Cortex of kidney (tissue), 1 donor: ENCODE measurements at places on chromosomes 7 and 10.

- DNase-seq, result no peak
These were observed 1.8 kb upstream of the ZNF503 start for GRCh38 chr10:75403144-75403938.

DNA sequence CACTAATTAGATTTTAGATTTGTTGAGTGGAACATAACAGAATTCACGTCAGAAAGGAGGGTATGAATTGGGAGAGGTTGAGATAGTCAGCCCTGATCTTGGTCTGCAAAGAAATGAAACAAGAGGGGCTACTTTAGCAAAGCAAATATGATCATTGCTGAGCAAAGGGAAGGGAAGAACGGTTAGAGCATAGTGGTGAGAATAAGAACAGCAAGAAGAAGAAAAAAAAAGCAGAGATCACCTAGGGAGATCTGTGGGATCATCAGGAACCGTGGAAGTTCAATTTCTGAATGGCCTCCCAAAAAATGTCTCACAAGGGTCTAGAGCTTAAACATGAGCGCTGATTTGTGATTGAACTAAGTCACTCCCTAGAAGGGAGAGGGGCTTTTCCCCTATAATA, 156.1 kb downstream of the DGKI start:
- DNase-seq, result no peak

GRCh38 chr7:45443263-45443662, 130.9 kb upstream of the ADCY1 start:
- DNase-seq, result no peak

DNA sequence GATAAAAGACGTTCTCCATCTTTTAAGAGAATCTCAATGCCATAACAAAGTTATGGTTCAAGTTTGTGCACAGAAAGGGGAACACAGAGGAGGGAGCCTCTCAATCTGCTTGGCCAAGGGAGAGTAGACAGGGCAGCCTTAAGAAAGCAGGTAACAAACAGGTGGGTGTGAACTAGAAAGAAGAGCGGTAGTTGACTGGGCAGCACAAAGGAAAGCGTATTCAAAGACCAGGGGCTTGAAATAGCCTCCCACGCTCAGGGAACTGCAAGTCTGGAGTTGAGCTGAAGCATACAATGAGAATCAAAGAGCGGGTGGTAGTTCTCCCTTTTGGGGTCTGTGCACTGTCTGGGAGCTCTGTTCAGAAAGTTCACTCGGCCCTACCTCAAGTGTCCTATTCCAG, 18.9 kb upstream of the MACC1 start:
- DNase-seq, result no peak

- DNase-seq, result no peak
These were observed 310.5 kb upstream of the HGF start for GRCh38 chr7:82080254-82080927.

GRCh38 chr10:11143242-11143641, 125.6 kb downstream of the CELF2 start:
- DNase-seq, result no peak

- DNase-seq, result no peak
These were observed 249.9 kb downstream of the SKAP2 start for GRCh38 chr7:26614503-26614902.

- DNase-seq, result no peak
These were observed at the start of gene PARD3 for GRCh38 chr10:34815185-34816084. Gene PARD3 (minus strand): TSS chr10:34815296. CDS start chr10:34814995, 301 bp downstream.

DNA sequence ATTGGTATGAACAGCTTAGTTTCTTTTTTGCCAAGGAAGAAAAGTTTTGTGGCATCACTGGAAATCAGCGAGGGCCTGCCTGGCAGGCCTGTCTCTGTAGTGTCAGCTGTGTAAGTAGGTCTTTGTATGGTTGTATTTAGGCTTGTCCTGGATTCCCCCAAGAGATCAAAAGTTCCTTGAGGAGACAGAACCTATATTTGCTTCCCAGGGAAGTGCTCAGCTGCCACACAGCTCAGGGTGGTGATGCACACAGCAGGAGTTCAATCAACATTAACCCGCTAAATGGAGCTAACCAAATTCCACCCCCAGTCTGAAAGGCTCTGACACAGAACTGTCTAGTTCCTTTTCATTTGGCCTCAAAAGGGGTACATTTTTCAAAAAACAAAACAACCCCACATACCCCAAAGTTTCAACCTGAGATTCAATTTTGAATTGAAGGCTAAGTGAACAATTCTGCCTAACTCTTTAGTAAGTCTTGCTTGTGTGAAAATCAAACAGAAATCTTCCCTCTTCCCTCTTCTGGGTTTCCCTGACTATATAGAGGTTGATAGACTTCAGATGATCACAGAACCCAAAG, 124.4 kb downstream of the CLEC2L start:
- DNase-seq, result no peak

DNA sequence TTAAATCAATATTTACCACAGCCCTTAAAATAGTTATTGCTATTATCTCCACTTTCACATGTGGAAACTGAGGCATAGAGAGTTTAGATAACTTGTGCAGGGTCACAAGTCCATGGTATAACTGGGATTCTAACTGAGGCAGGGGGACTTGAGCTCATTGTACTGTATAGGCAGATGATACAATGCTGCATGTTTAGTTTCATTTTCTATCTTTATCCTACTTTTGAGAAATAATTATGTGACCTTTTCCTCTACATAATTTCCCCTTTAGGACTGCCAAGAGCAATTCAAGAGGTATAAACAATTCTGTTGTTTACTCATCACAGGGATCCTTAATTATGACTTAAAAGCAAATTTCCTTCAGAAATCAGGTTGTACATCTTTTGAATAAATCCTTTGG, 193.1 kb downstream of the SUGCT start:
- DNase-seq, result no peak

GRCh38 chr10:43210556-43210955, 56.3 kb downstream of the RASGEF1A start:
- DNase-seq, result no peak

DNA sequence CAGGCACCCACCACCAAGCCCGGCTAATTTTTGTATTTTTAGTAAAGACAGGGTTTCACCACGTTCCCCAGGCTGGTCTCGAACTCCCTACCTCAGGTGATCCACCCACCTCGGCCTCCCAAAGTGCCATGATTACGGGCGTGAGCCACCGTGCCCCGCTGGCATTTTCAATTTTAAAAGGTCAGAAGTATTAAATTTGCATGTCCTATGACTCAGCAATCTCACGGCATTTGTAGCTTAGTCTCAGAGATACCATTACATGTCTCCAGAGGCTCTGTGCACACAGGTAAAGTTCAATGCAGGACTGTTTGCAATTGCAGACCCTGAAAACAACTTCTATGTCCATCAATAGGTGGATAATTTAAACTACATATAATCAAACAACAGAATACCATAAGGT, 99.2 kb downstream of the DLG5 start:
- no peak for DNase-seq

DNA sequence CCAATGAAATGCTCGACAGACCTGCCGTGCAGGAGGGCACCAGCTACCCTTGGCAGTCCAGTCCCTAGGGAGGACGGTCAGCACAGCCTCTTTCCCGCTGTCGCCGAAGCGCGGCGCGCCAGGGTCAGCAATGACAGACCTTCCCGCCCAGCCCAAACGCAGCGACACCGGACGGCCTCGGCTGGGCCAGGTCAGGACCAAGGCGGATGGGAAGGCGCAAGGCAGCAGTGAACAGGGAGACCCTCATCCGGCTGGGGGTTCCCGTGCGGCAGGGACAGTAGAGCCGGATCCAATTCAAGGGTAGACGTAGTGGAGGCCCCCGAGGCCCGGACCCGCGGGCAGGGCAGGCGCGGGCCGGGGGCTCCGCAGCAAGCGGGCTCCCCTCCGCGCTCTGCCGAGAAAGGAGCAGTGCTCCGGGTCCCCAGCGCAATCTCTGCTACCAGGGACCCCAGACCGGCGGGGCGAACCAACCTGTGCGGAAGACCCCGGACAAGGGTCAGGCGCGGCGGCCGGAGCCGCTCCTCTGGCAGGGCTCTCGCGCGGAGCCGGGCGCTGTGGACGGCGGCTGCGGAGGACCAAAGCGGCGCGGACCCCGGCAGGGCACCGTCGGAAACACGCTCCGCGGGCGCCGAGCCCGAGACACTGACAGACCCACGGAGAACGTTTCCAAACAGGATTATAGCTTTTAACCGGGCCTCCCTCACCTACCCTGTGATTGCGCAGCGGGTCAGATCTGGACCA, at the start of gene SEC31B:
SEC31B (minus strand) TSS at position 551 of the 741 bp plus-strand sequence. CDS start 2,909 bp downstream, outside the sequence.
- DNase-seq, result no peak

DNA sequence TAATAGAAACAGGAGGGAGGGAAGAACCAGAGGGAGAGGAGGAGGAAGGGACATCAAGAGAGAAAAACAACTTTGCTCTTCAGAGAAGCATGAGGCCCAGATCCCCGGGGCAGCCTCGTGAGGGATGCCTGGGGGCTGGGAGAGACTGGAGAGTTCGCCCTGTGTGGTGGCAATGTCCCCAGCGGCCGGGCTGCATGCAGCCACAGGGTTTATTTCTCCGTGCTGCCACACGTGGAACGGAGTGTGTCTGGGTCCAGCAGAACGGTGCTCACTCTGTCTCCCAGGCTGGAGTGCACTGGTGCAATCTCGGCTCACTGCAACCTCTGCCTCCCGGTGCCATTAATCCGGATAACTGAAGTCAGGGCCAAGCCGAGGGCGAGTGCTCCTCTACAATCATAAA, 257.7 kb downstream of the ACTR3B start:
- DNase-seq, result no peak

DNA sequence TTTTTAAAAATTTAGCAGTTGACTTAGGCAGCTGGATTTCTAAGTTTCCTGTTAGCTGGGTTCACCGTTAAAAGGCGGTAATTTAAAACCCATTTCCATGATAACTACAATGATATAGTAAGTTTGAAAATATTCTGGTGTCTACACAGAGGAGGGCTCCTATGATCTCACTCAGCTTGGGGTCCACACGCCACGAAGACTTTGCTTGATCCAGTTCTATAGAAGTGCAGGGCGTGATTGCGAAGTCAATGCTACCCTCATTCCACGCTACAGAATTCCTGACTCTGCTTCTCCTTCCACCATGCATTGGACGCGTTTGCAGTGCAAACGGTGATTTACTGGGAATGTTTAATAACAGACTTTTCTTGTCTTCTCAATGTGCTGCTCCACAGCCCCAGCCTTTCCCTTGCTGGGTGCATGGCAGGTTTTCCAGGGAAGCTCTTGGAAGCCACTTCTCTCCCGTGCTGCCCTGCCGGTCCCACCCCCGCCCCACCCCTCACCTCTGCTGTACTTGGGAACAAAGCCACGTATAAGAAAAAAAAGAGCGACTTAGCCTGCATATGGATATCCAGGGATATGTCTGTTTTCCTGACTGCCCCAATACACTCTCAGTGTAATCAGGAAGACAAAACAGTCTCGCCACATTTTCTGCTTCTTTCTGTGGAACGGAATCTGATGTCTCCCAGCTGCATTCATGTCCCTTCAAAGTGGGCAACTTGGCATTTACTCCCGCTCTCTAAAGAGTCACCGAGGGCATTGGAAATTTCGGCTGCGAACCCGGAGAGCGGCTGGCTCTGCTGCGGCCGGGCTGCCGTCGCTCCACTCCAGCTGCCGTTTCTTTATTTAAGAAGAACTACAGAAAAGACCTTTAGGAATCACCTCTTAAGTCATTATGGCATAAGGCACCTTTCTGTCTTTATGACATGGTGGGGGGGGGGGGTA, 434.4 kb upstream of the MGMT start:
- DNase-seq, result no peak

DNA sequence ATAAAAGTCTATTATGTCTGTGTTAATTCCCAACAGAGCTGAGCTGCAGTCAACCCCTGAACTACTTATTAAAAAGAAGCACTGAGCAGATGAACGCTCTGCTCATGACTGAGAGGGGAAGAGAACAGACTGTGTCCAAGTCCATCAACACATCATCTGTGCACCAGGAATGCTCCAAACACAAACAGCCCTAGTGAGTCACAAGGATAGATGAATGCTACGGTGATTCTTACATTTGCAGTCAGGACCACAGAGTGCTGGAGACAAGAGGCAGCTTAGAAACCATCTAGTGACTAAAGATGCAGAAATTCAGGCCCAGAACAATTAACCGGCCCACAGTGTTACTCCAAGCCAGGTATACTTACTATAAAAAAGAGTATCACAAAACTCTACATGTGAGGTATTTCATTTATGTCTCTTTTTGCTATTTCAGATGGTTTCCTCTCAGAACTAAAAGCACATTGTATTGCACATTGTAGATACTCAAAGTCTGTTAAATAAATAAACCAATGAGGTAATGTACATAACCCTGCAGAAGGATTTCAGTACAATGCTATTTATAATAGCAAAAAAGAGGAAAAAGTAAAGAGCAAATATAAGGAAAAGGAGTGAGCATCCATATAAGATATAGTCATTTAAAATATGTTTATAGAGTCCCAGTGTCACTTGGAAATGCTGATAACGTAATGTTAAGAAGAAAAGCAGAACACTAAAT, 159.2 kb downstream of the KCNMA1 start:
- no peak for DNase-seq

DNA sequence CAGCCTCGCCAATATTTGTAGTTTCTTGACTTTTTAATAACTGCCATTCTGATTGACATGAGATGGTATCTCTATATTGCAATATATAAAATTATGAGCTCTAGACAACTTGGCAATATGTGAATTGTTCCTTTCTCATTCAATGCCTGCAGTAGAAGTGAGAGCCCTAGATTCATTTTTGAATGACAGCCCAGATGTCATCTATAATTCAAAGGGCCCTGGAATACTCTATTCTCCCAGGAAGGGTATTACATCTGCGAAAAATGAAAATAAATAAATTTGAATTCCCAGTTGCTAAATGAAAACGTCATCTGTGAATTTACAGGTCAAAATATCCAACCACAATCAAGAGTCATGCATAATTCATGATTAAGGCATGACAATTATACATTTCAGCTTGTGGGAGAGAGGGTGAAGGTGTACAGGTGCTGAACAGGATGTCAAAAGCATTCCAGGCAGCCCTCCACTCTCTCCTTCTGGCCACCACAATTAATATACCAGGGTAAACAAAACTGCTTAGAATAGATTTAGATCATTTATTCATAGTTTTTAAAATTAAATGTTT, 1147.3 kb downstream of the XPNPEP1 start:
- no peak for DNase-seq

- DNase-seq, result no peak
These were observed 43.7 kb downstream of the CPVL start for GRCh38 chr7:29102558-29103151.

DNA sequence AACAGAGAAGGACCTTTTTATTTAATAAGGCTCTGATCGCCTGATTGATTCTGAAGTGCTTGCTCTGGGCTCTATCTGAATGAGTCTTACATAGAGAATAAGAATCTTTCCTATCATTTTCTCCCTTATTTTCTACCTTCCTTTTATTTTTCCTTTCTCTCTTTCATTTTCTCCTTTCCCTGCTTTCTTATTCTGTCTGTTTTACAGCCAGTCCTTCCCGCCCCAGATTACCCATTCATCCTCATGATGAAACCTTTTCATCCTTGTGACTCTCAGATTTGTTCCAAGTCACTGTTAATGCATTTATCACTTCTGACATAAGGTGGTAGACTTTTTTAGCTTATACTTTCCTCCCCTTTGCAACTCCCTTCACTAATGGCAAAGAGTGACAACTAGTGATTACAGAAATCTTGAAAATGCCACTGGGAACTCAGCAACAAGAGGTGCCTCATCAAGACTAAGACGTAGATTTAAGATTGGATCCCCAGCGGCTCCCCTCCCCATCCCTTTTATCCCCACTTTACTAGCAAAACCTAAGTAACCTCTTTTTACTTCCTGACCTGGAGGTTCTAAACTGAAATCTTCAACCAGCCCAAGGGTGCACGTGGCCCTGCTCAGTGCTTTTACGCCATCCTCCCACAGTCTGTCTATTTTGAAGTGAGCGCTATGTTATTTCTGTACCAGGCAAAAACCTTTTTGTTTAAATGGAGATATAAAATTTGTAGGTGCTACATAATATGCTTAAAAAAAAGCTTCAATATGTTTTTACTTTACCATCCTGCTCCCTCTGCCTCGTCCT, 179.8 kb downstream of the DYNC1I1 start:
- no peak for DNase-seq
